ENCODE measurements at places on chromosomes 4 and X. TPM values are rescaled to one million over a fixed set of nuclear protein-coding genes. Genes with fewer than 3 reads are reported as not detected.

DNA sequence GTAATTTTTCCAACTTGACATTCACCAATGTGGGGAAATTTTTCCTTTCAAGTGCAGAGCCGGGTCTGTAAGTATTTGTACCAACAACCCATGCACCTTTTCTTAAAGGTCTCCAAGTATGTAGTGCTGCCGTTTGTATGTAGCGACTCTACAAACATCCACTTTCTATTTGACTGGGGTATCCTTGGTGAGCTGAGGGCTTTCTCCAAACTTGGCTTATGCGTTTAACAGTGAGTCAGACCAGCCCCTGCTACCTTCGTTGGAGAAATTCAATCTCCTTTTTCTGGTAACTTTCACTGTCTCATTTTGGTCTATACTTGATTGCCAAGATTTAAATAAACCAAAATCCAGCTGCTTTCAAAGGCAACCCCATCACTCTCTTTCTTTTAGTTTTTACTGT, 34.9 kb downstream of the MGST2 start:
- DNase-seq: no peak

DNA sequence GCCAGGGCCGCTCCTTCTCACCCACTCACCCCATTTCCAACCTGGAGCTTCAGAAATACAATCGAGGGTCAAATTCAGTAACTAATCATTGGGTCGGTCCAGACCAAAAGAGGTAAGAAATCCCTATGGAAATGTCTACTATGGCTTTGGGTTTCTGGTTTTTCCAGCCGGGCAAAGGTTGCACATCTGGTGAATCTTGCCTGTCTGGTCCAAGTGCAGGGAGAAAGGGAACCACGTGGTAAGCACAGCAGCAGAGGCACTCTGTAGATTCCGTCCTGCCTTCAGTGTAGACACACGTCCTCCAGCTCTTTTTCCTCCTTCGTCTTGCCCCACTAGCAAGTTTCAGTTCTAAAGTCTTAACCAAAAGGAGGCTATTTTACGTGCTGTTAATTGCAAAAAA, 218.0 kb upstream of the JADE1 start:
- no peak for DNase-seq

DNA sequence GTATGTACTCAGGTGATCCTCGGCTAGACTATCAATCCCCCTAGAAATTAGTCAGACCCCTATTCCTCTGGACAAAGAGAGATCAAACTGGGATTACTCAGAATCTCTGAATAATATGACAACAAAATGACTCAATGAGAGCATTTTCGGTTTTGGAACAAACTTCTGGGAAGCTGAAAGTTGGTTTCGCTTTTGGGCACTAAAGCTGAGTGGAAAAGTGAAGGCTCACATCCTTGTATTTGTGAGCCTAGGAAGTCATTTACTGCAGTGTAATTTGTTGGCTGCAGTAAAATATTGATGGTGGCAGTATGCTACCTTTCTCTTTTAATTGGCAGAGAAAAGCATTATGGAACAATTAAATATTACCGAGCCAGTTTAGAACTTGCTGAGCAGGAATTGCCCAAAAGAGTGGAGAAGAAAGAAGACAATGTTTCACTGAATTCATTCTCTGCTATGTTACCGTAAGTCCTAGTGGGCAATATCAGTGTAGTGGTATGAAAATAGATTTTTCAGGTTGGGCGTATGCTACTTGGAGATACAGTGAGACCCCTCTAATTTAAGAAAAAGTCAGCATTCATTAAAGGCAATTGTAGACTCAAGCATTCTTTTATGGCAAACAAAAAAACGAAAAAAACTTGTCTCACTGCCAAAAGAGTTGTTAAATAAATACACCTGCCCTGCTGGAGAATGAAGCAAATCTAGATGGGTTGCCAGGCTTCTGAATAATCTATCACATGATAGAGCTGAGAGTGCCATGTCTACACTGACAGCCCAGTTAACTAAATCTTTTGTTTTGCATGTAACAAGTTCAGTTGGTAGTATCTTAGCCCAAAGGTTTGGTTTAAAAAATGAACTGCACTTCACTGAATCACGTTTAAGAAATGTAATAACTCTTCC, 69.6 kb downstream of the AGTR2 start:
- no peak for DNase-seq

DNA sequence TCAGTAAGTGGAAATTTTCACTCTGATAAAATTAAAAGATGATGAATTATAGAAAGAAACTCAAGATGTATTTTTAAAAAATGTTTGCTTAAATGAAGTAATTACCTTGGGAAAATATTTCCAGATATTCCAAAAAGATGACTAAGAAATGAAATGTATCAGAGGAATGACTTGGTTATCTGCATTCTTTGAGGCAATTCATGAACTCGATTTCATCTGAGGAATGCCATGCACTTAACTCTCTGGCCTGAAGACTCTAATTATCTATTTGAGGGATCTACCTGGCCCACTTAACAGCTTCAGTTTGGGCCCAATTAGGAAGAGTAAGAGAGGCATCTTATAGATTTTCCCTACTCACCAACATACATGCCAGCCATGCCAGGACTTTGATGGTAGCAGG, 182.3 kb downstream of the INPP4B start:
- DNase-seq: no peak

DNA sequence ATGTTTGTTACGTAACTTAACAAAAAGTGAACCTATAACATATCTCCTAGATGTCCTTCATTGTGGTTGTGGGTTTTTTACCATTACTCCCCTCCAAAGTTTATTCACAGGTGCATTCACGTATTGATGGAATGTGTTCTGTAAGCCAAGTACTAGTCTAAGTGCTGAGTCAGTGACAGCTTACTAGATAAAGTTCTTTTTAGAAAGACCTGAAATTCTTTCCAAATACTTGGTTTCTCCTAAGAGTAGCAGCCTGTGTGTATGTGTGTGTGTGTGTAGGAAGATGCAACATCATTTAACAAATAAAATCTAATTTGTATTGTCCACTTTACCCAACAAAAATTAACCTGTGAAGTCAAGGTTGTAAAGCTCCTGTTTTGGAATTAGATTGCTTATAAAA, 22.1 kb downstream of the NAP1L5 start:
- no peak for DNase-seq

DNA sequence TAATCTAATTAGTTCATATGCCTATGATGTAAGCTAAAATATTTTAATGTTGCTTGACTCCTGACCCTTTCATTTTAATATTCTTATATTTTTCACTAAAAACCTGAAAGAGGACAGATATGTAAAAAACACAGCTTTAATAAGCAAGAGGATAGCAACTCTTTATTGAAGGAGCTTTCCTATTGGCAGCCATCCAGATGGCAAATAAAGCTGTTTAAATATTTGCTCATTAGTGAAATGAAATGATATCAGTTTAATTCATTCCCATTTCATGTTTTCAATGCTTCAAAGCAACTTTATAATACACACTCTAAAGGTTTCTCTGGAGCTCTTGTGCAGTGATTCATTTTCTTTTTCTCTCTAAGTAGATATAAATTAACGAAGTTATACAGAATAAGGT, 473.4 kb downstream of the PCDH7 start:
- DNase-seq: peak; percentile 18

DNA sequence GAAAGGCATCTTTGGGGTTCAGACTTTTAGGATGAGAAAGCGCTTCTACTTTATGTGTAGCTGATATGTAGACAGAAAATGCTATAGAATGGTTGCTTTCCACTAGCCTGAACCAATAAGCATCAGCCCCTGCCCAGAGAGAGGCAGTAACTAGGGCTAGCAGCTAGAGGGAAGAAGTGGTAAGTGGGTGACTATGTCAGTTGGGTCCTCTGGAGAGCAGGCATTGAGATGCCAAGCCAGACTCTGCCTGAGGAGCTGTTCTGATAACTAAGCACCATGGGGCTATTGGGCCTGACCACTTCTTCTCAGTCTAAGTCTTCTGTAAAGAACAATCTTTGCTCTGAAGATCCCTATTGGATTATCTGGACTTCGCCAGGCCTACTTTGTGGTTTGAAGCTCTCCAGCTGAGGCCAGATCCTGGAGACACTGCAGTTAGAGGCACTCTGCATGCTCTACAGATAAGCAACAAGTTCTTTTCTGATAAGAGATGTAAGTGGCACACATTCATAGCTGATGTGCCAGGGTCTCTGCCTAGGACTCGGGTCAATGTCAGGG, 146.1 kb downstream of the RBM46 start:
- DNase-seq: no peak

DNA sequence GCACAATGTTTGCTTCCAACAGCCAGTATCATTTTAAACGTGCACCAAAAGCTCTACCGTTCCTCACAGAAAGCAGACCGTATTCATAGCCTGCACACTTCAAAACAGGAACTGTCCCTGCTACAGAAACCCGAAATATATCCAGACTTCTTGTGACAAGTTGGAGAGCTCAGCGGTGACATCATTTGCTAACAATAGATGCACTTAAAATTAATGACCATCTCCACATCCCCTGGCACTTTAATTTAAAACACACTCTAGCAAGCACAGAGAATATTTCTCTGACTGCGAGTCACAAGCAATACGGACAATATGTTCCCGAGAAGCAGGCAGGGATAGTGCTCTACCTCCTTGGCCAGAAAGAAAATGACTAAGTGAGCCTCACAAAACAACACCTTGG, 2.5 kb downstream of the NYX start:
- DNase-seq: peak; percentile 57

DNA sequence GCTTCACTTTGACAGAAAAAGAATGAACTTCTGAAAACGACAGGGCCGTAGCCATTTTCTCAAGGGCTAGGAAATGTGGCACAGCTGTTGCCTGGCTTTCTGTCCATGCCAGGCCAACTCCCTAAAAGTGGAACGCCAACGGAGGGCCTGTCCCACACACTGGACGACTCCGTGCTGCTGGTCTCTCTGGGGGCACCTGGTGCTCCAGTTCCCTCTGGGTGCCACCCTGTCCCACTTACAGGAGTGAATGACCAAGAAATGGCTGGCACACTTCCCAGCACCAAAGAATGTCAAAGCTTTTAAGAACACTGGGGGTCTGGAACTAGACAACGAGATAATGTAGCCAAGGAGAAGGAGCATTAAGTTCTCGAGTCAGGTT, 40.9 kb downstream of the GATB start:
- no peak for DNase-seq

GRCh38 chrX:151153086-151153485, 23.3 kb upstream of the GPR50 start:
- DNase-seq: peak; percentile 8

DNA sequence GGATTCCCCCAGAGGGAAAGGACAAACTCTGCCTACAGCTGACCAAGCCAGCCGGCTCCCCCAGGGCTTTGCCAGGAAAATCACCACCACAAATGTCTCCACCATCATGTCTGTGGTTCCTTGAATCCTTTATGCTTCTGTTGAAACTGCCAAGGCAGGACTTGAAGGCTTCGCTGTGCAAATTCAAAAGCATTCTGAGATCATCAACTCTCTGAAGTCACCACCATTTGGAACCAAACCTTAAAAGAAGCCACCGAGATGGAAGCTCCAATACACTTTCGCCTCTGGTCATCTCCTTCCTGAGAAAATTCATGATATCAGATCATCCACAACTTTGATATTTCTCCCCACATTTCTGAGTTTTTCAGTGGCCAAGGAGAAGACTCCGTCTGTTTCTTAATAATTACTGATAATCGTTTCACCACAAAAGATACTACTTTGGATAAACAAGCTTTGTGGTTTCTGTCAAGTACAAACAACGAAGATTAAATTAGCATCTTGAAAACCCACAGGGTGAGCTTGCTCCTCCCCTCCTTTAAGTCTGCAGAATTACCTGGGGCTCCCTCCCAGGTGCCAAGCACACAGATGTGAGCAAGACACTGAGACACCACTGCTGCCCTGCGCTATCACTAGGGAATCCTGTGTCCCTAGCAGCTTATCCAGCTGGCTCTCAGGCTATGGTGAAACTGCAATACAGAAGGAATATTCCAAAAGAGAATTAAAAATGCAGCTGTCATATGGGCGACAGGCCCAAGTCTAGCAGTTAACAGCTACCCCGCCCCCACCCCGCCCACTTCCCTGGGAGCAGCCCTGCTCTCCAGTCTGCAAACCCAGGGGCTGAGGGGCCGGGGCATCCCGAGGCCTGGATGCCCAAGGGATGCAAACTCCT, 125.0 kb upstream of the TBL1X start:
- DNase-seq: peak; percentile 49

GRCh38 chr4:141246243-141246642, 25.5 kb downstream of the ZNF330 start:
- no peak for DNase-seq

CFAP97 gene
- 28.9 TPM for total RNA-seq

- no peak for DNase-seq
Observed at GRCh38 chrX:128634754-128635153, 582.6 kb upstream of the ACTRT1 start.

- DNase-seq: peak; percentile 37
Observed at GRCh38 chrX:153643431-153644351, 3.3 kb upstream of the DUSP9 start.

Data from A673 (cell line).